ENCODE measurements at places on chromosomes 11 and 22.

- no peak for DNase-seq
These were observed 82.2 kb downstream of the FLI1 start for GRCh38 chr11:128776069-128776423.

- DNase-seq = no peak
These were observed 524.5 kb downstream of the NTM start for GRCh38 chr11:131894615-131895544.

GRCh38 chr22:24428751-24429410, 1.5 kb downstream of the ADORA2A start:
- no peak for DNase-seq

DNA sequence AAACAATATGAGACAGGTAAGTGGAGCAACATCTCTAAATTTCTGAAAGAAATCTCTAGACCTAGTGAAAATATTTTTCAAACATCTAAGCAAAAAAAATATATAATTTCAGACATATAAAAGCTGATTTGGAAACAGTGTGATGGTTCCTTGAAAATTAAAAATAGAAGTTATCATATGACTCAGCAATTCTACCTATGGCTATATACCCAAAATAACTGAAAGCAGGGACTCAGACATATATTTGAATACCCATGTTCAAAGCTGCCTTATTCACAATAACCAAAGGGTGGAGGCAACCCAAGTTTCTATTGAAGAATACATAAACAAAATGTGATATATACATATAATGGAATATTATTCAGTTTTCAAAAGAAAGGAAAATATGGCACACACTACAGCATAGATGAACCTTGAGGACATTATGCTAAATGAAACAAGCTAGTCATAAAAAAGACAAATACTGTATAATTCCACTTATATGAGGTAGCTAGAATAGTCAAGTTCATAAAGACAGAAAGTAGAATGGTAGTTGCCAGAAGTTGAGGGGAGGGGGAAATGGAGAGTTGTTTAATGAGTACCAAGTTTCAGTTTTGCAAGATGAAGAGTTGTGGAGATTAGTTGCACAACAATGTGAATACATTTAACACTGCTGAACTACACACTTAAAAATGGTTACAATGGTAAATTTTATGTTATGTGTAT, 300.4 kb downstream of the TTC28 start:
- no peak for DNase-seq

GRCh38 chr11:64126371-64126770, 39.5 kb downstream of the MACROD1 start:
- no peak for DNase-seq

- no peak for DNase-seq
These were observed 966 bp upstream of the CASP12 start for GRCh38 chr11:104899226-104899625.

GRCh38 chr11:17734986-17735817, 621 bp downstream of the KCNC1 start:
- DNase-seq = peak; percentile 81

DNA sequence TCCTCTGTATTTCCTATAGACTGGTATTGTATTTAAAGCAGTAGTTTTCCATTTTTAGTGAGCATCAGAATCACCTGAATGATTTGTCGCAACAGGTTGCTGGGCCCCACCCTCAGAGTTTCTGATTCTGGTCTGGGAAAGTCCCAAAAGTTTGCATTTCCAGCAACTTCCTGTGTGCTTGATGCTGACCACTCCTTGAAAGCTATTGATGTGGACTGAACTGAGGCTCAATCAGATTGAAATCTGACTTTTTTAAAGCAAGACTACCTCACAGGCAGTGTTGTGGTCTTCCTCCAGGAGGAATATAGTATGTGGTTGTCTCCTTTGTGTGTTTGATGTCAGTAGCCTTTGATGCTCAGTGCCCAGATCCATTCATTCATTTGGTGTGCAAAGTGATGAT, 17.2 kb upstream of the MPZL2 start:
- no peak for DNase-seq

DNA sequence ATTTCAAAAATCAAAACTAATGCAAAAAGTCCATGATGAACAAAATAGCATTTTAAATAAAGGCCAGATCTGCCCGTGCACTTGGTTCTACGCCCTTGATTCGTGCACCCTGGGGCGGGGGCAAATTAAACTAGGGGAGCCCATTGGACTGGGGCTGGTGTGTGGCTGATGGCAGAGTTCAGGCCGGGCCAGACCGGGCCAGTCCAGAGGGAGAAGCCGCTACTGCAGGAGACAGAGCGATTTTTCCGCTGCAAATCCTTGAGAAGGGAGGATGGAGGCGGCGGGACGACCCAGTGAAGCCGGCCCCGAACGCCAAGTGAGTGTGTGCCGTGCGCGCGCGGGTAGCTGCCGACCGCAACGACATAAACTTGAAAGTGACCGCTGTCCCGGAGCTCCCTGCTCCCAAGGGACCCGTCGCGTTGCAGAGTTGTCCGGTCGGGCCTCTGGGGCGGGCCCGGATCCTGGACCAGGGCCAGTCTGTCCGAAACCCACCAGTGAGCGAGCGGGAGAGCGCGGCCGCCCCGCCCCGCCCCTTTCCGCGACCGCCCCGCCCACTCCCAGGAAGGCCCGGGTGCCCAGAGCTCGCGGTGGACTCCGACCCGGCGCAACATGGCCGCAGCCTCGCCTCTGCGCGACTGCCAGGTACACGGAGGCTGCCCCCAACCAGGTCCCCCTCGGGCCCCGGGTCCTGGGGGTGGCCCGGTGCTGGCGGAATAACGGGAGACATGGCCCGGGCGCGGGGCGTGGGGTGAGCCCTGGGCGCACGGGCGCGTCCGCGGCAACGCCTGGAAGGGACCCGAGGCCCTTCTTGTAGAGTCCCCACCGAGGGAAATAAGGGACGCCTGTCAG, at the start of gene TTC38:
Gene TTC38 (plus strand): TSS at position 578 of the 849 bp plus-strand sequence. CDS start 32 bp downstream, at position 610.
- peak; percentile 86 for DNase-seq

- DNase-seq = peak; percentile 40
These were observed 837 bp upstream of the BID start for GRCh38 chr22:17774926-17775685.

DNA sequence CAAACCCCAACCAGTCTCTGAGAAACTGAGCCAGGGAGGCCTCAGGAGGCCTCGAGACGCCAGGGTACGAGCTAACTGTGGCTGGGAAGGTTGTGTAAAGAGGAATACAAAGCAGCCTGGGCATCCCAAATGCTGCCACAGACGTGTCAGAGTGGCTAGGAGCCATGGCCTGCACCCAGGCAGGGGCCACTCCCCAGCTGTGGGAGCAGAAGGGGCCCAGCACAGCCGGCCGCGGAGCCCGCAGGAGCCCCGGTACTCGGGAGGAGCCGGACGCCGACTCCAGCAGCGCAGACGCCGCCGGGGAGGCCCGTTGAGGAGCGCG, 349.8 kb upstream of the B3GAT1 start:
- no peak for DNase-seq

- DNase-seq = peak; percentile 74
These were observed 57.7 kb upstream of the DRD2 start for GRCh38 chr11:113532697-113533424.

DNA sequence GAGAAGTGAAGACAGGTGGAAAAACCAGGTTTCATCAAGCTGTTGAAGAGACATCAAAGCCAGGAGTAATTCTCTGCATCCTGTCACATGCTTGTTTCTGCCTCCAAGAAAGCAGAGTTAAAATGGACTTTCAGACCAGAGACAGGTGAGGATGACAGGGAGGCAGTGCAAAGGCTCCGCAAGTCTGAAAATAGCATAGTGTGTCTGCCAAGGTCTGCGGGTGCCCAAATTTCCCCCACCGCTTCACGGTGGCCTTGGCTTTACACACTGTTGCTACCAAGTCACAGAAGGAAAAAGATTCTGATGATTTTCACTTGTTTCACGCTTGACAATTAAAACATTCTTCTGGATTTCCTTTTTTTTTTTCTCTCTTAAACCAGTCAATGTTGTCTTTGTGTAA, 44.2 kb downstream of the SNX19 start:
- no peak for DNase-seq

- no peak for DNase-seq
These were observed 6.0 kb downstream of the CSNK1E start for GRCh38 chr22:38311323-38311620.

DNA sequence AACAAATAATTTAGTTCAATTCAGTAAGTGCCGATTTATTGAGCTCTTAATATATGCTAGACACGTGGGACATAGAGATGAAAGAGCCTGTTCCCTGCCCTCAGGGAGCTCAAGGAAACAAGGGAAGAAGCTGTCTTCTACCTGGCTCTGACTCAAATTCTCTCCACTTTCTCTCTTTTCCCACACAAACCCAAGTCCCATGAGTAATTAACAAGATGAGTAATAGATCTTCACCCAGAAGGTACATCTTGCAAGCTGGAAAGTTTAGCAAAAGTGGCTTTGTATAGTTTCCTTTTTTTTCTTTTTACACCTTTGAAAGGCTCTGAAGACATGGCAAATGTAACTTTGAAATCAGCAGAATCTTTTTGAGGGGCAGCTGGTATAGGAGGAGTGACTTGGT, 48.2 kb upstream of the CHST1 start:
- DNase-seq = no peak

DNA sequence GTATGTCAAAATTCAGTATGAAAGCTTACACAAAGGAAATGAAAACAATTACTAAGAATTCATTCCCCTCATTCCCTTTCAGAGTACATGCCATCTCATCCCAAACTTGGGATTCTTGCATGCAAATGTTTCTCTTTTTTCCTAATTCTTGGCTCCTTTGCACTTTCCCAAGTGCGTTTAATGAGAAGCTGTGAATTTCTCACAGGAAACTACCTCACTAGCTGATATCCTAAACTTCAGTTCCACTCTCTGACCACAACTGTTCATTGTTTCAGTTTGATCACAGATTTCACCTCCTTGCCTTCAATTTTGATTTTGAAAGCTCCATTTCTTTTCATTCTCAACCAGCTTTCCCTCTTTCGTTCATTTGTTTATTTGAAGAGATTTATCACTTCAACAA, 5.9 kb upstream of the ARL14EP start:
- DNase-seq = no peak

GRCh38 chr11:27524155-27524554, 17.6 kb upstream of the LIN7C start:
- DNase-seq = no peak

GRCh38 chr11:45607995-45608394, 57.4 kb downstream of the CHST1 start:
- no peak for DNase-seq

DNA sequence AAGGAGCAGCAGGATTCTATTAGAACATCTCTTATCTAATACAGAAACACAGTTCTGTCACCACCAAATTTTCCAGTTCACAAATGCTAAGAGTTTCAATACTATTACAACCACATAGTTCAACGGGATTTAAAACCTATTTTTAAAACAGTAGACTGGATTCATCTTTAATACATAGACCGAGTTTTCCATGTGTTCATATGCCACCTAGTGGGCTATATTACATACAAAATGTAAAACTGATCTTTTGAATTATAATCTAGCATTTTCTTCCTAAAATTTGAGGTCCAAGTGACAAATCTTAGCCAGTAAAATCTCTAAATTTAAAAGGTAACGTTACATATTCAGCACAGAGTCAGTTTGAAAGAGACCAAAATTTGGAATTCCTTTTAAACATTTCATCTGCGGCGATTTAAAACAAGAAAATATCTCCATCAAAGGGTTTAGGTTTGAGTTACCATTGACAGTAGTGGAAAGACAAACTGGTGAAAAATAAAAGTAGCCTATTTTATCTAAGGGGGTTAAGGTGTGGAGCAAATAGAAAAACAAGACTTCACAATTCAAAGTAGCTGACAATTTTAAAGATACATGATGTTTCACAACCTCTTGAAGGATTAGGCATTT, 269.3 kb upstream of the MPPED2 start:
- no peak for DNase-seq

GRCh38 chr11:9003573-9004182, at the start of gene NRIP3:
Gene NRIP3 (minus strand): TSS chr11:9004001. CDS start chr11:9003935, 66 bp downstream.
- DNase-seq = peak; percentile 90

GRCh38 chr22:19799322-19800190, 39.0 kb downstream of the TBX1 start:
- no peak for DNase-seq

All from retina (tissue), 1 donor.